ENCODE measurements at places on chromosomes 7 and 10.
A peak's percentile ranks its signal among the peaks of the same experiment; 100 is the strongest.

- DNase-seq: peak; percentile 39
Observed at GRCh38 chr7:130733931-130734814, at the start of gene KLF14. Gene KLF14, minus strand, starts transcription at chr7:130734207. Its CDS starts 174 bp downstream, at chr7:130734033.

GRCh38 chr10:132206377-132206745, 19.6 kb downstream of the DPYSL4 start:
- no peak for DNase-seq

DNA sequence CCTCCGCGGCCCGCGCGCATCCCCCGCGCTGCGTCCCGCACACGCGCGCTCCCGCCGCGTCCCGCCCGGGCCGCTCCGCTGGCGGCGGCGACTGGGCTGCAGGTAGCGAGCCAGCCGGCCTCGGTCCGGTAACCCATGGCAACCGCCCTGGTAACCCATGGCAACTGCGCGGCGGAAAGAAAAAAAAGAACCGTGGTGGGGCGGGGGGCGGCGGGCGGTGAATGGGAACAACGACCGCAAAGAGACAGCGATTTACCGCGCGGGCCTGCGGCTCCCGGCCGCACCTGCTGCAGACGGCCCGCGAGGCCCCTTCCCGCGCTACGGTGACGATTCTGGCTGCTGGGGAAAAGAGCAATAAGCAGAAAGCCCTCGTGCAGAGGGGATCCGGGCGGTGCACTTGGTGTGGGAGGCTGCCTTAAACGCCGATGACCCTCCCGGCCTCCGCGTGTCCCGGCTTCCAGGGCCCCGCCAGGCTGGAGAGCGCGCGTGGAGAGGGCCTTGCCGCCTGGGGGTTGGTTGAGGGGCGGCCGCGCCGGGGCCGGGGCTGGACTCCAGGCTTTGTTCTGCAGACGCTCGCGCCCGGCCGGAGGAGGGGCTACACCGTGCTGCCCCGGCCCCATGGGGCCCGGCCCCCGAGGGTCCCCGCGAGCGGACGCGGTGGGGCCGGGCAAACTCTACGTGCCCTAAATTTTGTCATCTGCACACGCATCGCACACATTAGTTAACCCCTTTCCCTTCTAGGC, 84.7 kb downstream of the SNX10 start:
- DNase-seq: peak; percentile 14

DNA sequence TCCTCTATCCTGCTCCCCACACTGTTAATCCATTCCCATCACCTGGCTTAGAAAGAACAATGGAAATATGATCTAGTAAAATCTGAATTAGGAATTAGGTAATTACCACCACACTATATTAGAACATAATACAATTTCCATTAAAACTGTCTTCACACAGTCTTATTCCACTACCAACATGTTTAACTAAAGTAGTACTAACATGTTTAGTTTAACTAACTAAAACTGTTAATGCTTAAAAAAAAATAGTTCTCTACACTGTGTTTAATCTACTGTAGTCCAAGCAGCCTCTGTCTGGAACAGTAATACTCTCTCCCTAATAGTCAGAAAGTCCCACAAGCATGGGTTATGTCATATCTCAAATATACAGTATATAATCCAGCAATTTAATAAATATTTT, 150.8 kb downstream of the SGMS1 start:
- no peak for DNase-seq

- DNase-seq: no peak
Observed at GRCh38 chr10:122519144-122519543, 41.4 kb upstream of the DMBT1 start.

DNA sequence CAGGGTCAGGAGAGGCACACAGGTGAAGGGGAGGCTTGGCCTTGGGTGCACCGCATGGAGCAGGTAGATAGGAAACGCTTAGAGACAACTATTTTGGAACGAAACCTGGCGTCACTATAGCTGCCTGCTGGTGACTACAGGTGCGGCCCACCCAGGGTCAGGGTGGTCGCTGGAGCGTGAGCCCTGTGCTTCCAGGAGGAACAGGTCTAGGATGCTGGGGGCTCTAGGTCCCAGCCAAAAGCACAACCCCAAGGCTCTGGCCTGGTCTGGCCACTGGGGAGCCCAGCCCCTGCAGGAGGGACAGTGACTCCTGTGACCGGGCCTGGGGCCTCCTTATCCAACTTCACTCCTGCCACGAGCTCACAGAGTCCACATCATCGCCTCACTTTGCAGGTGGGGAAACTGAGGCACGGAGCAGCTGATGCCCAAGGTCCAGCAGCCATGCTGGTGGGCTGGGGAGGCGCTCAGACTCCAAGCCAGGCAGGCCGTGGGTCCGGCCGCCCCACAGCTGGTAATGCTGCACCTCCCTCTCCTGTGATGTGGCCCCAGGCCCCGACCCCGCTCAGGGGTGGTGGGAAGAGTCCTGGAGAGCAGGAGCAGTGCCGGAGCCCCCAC, 9.0 kb downstream of the LFNG start:
- no peak for DNase-seq

- DNase-seq: no peak
Observed at GRCh38 chr10:57314046-57314445, 953.0 kb upstream of the ZWINT start.

DNA sequence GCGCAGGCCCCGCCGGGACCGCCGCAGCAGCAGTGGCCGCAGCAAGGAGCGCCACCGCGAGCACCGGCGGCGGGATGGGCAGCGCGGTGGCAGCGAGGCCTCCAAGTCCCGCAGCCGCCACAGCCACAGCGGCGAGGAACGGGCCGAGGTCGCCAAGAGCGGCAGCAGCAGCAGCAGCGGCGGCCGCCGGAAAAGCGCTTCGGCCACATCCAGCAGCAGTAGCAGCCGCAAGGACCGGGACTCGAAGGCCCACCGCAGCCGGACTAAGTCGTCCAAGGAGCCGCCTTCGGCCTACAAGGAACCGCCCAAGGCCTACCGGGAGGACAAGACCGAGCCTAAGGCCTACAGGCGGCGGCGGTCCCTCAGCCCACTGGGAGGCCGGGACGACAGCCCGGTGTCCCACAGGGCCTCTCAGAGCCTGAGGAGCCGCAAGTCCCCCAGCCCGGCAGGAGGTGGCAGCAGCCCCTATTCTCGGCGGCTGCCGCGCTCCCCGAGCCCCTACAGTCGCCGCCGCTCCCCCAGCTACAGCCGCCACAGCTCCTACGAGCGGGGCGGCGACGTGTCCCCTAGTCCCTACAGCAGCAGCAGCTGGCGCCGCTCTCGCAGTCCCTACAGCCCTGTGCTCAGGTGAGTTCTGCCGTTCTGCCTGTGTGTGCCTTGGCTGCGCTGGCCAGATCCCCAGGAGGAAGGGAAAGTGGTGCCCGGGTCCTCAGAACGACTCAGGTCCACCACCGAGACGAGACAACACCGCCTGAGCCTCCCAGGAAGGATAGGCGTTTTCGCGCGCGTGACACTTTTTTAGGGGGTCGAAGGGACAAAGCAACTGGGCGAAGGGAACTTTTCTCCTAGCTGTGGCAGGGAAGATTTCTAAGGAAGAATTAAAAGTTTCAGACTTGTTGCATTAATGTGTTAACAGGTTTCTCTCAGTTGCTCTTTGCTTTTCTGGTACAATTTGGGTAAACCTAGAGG, 1.5 kb downstream of the CDK13 start:
- peak; percentile 55 for DNase-seq

GRCh38 chr10:105679781-105680180, 1038.7 kb downstream of the SORCS3 start:
- DNase-seq: no peak

DNA sequence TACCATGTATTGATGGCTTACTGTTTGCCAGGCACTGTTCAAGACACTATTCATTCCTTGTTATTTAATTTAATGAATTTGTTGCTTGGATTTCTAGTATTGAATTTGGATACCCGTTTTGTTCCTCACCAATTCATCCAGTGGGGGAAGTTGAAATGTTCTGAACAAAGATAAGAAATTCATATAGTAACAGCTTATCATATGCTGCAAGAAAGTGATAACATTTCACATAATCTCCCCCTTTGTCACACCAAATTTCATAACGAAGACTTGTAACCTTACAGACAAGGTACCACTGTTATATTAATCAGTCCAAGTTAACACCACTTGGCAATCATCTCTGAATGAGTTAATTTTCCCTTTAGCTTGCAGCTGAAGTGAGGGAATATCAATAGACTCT, 42.1 kb downstream of the SCIN start:
- DNase-seq: no peak

DNA sequence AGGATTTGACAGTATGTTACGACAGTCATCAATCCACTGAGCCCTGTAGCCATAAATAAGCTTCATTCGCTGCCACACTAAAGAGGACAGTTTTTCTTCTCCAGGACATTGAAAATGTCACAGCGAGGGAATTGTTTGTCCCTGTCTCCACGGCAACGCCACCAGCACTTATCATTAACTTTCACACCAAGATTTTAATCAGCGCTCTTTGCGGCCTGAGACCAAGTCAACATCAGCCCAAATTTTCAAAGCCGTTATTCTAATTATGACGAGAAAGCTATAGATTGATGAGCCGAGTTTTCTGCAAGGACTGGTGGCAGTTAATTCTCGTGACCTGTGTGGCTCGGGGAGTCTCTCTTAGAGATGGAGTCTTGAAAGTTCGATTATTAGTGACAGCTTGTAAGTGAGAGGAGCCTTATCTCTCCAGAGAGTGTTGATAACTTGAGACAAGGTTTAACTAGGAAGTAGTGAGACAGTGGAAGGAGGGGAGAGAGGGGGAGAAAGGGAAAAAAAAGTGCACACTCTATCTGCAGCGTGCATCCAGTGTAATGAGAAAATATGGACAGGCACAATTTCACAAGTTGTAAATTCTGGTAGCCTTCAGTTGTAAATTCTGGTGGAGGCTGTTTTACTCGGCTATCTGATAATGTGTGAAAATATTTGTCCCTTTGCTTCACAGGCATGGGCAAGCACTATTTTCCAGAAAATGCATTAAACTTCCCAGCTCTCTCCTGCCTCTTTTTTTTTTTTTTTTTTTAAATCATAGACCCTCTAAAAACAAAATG, 473.3 kb downstream of the LRMDA start:
- no peak for DNase-seq

GRCh38 chr10:87925570-87925969, 62.1 kb downstream of the PTEN start:
- DNase-seq: no peak
